ENCODE measurements at places on chromosomes 12 and 14. TPM values are rescaled to one million over a fixed set of nuclear protein-coding genes. Genes with fewer than 3 reads are reported as not detected.

The LBHD2 gene
- not detected for total RNA-seq

The TSPAN19 gene
- total RNA-seq: not detected

The RDH16 gene
- total RNA-seq: 0.20 TPM

The TMCC3 gene
- total RNA-seq: 8.2 TPM

The PRB2 gene
- total RNA-seq: not detected

The MYRFL gene
- not detected for total RNA-seq

The ANO2 gene
- 14.1 TPM for total RNA-seq

The PMEL gene
- total RNA-seq: 0.61 TPM

The VASH1 gene
- total RNA-seq: 11.1 TPM
